ENCODE measurements at places on chromosomes 5 and 9.
A peak's percentile ranks its signal among the peaks of the same experiment; 100 is the strongest.

GRCh38 chr5:55219770-55220169, 7.3 kb downstream of the MCIDAS start:
- no peak for DNase-seq

DNA sequence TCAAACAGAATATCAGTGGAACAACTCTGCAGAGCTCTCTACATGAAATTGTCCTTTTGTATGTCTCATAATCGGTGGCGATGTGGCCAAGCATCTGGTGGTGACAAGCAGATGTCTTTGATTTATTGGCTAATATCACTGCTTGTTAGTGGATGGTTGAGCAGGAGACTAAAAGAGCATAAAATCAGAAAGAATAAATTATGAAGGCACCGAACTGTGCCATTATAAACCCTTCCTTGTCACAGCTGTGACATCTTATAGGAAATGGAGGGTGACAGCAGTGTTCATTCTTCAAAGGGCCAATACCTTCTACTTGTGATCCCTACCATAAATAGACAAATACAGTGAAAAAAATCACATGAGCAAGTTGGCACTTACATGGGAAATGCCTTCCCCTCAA, 1404.3 kb downstream of the MAT2B start:
- DNase-seq, result no peak

DNA sequence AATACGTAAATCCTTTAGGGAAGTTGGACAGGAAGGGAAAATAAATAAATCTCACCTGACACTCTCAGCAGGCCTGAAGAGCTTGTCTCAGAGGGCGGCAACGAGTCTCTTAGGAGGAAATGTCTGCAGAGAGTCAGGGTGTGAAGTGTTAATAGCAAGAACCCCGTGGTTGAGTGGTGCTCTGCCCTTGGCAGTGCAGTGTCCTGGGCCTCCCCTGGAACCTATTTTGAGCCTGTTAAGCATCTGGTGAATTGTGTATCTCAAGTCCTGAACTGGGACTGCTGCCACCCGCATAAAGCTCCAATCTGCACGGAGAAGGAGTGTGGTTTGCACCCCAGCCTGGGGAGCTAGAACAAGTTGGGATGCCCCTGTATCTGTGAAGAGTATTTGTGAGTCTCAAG, 211.8 kb downstream of the GOLPH3 start:
- DNase-seq, result no peak

DNA sequence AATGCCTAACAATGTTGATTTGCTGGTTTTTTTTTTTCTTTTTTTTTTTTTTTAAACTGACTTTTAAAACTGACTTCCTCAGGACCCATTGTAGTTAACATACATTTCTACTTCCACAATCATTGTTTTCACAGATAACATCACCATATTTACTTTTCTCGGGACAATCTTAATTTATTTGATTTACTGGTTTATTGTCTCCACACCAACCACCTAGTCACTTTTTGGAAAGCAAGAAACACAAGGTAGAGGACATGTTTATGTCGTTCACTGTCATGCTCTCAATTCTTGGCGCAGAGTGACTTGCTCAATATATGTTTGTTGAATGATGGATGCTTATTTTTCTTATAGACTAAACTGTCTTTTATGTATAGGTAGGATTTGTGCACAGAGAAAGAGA, 2280.7 kb downstream of the MAT2B start:
- DNase-seq, result no peak

DNA sequence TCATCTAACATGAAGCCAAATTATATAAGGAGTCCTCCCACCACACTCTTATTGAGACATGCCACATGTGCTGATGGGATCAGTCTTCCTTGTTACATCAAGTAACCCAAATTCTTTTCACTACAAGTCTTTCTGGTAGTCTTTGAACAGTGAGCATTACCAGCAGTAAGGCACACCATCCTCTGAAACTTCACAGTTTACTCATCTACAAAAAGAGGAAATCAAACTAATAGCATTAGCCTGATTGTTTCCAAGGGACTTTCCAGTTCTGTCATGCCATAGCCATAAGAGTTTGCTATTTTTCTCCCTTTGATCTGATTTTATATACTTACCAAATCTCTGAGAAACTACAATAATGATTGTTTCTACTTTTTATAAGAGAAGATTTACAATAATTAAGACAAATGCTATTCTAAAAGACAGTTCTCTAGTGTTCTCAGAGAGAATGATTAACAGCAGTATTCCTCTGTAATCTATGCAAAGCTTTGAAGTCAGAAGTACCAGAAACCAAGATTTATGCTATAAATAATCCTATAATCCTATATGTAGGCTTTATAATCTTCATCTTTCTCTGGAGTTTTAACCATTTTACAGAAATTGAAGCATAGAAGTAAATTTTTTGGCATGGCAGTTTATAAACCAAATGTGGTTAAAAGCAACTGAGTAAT, 166.2 kb upstream of the ACO1 start:
- DNase-seq, result no peak

DNA sequence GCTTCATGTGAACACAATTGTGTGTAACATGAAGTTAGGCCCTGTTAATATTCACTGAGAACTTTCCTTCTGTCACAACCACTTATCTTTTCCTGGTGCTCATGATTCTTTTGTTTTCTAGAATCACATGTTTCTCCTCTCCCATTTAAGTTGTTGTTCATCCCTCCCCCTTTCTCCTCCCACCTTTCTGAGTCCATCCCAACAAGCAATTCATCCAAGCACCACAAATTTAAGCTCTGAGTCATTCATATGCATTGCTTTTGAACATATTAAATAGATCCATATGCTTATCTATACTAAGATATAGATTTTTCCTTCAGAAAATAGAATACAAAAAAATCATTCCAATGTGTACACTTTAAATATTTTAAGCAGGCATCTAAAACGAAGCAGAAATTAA, 75.2 kb upstream of the NFIB start:
- no peak for DNase-seq

DNA sequence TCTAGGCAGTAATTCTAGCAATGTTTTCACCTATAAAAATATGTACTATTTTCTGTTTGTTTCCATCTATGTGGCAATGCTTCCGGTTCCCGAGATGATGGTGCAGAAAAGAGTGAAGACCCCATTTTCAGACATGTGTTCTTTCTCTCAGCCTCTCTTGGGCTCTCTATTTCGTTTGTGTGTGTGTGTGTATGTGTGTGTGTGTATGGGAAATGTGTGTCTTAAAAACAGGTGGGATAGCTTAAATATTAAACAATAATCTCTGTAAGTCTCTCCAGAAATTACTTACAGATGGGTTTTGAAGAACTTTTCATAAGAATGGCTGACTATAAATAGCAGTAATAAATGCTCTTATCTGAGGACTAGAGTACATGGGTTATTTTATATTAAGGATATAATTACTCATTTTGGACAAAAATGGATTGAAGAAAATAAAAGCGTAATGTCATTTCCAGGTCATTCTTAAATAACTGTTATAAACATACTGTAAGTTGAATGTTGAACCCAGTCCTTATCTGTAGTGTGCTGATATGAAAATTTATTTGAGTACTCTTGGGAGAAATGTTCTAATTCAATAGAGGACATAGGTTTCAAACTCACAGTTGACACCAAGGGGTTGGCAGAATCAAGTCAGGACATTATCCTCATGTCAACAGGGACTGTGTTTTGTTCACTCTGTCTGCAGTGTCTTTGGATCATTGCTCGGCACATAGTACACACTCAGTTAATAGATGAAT, 31.1 kb downstream of the PCSK5 start:
- no peak for DNase-seq

DNA sequence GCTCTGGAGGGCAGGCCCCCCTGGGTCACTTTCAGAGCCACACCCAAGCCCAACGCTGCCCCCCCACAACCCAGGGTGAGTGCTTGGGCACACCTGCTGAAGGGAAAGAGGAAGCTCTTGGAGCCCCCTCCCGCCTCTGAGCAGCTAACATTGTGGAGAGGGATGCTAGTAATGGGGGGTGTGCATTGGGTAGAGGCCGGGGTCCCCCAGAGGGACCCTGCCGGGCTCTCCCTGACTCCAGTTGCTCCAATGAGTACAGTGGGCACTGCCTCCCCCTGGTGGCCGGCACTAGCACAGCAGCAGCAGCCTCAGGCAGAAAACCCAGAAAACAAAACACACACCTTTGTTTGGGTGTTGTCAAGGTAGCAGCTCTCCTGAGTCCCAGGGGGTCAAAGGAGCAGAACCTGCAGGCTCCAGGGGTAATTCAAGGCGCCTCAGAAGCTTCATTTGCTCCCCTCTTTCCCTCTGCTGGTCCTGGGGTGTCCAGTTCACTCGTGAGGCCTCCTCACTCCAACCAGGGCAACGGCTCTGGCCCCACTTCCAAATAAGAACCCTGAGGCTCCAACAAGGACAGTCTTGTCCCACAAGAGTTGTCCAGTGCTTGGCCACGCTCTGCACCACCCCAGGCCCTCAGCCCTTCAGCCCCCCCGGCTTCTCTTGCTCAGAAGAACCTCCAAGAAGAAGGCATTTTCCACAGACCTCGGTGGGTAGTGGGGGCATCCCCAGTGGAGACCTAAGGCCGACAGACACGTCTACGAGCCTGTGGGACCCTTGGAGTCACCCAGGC, 16.1 kb downstream of the GBGT1 start:
- DNase-seq, result peak; percentile 78

DNA sequence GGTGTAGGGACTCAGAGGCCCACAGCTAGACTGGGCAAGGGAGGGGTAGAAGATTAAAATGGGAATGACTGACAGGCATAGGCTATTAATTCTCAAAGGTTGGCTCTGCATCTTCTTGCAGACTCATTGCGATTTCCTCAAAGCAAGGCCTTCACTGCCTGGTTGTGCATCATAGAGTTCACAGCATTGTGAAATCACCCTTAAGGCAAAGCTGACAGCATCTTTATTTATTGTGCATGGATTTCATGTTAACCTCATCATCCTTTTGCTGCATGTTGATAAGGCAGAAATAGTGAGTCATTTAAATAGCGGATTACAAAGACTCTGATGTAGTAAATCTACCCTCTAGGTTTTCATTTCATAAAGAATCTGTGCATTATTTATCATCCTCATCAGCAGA, 13.6 kb upstream of the PALM2AKAP2 start:
- DNase-seq, result no peak

- DNase-seq, result no peak
Observed at GRCh38 chr9:87604886-87605588, 107.4 kb downstream of the DAPK1 start.

GRCh38 chr5:1568201-1568979, 44.6 kb upstream of the LPCAT1 start:
- no peak for DNase-seq

DNA sequence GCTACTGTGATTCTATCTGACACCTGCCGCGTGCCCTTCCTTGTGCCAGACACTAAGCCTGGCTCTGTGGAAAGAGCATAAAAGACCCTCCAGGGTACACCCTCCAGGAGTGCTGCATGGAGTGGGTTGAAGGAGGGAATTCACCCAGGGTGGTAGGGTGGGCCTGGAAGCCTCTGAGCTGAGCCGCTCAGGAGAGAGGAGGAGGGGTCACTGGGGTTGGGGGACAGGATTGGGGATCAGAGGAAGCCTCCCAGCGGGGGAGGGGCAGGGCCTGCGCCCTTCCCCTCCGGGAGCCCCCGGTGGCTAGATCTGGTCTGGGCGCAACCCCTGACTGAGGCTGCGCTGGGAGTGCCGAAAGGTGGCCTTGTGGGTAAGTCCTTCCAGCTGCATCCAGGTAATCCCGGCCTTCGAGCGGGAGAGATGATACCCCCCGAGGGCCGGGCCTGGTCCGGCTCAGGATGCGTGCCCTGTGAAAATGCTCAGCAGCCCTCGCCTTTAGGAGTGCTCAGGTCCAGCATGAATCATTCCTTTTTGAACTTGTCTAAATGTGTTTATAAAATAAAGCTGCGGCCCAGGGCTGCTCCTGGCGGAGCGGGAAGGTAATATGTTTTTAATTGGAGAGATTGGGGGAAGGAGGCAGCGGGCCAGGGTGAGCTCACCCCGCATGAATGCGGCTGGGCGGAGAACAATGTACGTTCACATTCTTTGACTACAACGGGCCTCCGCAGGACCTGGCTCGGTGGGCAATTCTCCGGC, 118.1 kb upstream of the SMIM23 start:
- DNase-seq, result no peak

- DNase-seq, result no peak
Observed at GRCh38 chr9:79667120-79667519, 95.4 kb downstream of the TLE4 start.

GRCh38 chr5:68443091-68443490, 227.5 kb downstream of the PIK3R1 start:
- no peak for DNase-seq

GRCh38 chr5:152379331-152379730, 25.7 kb downstream of the NMUR2 start:
- DNase-seq, result no peak

DNA sequence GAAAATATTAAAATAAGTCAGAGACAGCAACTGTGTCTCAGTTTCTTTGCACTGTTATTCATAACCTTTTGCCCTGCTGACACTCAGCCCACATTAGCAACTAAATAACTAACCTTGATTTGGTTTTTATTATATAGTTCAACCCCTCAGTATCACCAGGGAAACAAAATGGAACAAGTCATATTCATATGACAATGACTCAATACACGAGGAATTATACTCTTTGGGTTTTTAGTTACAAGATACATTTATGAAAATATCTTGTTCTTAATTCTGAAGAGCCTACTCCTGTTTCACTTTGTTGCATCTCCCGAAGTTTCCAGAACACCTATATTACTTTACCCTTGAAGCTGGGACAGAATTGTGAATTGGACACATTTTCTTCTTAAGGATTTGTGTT, 845.4 kb downstream of the EFNA5 start:
- DNase-seq, result no peak

DNA sequence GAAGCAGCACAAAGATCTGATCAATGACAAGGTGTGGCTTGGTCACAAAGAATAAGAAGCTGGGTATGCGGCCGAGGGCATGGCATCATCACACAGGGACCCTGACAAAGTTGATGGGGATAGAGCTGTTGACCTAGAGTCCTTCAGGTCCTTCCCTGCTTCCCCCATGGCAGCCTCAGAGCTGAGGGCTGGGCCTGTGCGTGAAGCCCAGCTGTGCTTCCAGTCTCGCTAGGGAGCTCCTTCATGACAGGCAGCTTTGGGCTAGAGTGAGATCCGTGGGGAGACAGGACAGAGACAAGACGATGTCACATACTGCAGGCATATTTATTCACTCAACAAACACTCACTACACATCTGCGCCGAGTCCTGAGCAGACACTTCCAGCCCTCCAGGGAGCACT, 56.4 kb upstream of the NEURL1B start:
- no peak for DNase-seq

- DNase-seq, result no peak
Observed at GRCh38 chr5:175854231-175855040, 16.9 kb upstream of the CPLX2 start.

All from CD4-positive, alpha-beta T cell (primary cell).